ENCODE measurements at places on chromosomes 7 and 10.

DNA sequence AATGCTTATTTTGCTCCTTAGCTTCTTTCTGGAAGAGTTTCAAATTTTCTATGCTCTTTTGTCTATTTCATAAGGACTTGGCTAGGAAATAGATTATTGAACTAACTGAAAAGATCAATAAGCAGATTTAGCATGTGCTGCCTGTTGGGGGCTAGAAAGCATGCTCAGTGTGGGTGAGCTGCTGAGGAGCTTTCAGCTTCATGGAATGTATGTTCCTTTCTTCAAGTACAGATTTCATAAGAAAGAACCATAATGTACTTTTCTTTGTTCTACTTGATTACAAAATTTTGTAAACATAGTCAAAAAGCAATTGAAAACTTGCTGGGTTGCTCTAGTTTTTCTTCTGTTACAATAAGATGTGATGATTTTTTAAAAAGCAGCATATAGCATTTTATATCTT is 73.8 kb downstream of the TAF3 start:
- DNase-seq = no peak

GRCh38 chr7:121530227-121531174 is 134.4 kb upstream of the FAM3C start:
- DNase-seq = no peak

DNA sequence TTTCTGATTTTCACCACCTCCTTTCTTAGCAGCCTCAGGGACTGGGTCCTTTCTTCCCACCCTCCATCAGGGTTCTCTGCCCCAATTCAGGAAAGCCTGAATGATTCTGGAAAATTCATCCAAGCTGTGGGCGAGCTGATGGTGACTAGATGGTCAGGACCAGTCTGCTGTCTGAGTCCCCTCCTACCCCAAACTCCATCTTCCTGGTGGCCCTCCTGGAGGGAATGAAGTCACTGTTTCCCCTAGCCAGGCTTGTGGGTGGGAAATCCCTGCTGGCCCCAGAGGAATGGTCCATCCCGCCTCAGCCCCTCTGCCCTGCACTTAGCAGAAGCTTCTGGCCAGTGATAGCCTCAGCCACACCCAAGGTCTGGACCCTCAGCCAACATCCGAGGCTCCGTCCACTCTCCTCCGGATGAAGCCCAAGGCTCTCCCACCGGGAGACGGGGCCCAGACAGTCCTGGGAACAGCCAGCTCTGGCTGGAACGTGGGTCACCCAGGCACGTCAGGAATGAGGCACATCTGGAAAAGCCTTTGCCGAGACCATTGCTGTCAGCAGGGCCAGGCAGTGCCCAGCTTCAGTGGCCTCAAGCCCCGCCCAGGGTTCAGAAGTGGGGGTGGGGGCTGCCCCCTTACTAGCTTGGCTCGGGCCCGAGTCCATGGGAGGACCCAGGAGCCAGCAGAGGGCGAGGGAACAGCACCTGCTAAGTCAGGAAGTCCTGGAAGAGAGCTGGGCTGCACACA is 4.0 kb upstream of the AQP1 start:
- no peak for DNase-seq

- DNase-seq = no peak
These were observed 77.9 kb downstream of the AVL9 start for GRCh38 chr7:32573110-32573687.

- no peak for DNase-seq
These were observed 25.6 kb upstream of the PIK3CG start for GRCh38 chr7:106839511-106839910.

DNA sequence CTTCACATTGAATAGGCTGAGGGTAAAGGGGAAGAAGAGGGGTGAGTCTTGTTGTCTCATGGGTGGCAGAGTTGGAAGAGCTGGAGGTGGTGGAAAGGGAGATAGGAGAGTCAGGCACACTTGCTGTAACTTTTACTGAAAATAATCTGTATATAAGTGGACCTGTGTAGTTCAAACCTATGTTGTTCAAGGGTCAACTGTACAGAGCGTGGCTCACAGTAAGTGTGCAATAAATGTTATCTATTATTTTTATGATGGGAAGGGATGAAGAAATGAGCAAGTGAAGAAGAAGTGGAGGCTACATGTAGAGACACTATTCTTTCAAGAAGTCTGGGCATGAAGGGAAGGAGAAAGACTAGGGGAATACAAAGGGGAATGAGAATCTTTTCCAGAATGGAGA is 71.5 kb upstream of the FAM133B start:
- no peak for DNase-seq

GRCh38 chr7:91251877-91252276 is 12.4 kb upstream of the FZD1 start:
- DNase-seq = no peak

GRCh38 chr10:121998462-121998861 is 9.5 kb downstream of the TACC2 start:
- no peak for DNase-seq

GRCh38 chr7:157843336-157844140 is 506.7 kb downstream of the DNAJB6 start:
- DNase-seq = no peak

- no peak for DNase-seq
These were observed 76.5 kb downstream of the CHST15 start for GRCh38 chr10:124016804-124017375.

DNA sequence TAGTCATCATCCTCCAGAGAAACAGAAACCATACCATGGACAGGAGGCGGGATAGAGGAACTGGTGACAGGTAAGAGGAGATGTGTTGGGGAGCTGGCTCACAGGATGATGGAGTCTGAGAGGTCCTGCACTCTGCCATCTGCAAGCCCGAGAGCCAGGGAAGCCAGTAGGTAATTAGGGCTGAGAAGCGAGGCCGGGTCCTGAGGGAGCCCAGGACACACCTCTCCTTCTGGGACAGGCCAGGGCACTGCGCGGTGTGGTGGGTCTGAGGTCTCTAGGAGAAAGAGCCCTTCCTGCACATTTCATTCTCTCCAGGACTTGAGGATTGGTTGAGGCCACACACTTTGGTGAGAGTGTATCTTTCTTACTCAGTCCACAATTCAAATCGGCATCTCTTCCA is 415.5 kb downstream of the GLRX3 start:
- no peak for DNase-seq

DNA sequence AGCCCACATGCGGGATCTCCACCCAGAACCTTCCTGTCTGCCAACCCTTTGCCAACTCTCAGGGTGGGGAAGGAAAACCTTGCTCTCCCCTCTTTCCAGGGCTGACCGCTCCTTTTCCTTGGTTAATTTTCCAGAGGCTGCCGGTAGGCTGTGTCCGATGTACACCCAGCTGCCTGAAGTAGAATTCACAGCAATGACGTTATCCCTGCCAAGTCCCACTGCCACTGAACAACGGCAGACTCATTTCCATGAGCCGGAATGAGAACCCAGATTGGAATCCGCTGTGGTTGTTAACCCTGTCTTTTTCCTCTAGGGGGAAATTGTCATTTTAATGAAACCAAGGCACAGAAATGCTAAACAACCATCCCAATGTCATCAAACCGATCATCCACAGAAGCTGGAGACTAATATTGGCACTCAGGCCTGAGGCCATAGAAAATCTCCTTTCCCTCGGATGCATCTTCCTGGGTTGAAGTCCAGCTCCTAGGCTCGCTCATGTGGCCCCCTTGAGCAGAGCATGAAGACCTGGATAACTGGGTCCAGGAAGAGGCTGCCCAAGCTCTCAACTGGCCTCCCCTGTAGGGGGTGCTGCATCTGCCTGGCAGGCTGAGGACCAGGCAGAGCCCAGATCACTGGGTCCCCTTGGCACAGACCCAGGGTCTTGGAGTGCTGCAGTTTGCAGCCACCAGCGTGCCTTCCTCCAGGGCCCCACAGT is 30.4 kb downstream of the KLRG2 start:
- DNase-seq = no peak

DNA sequence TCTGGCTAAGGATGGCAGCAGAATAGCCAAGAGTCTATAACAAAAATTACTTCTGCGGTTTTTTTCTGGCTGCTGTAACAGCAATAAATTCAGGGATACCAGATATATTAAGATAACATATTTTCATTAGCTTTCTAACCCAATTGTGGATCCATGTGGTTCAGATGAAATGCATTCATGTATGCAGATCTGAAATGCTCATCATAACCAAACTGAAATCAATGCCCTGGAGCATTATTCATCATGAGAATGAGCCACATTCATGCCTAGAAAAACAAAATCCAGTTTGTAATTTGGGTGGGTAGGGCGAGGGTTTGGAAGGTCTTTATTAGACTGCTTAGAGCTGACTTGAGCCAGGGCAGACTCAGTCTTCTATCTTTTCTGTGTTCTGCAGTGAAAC is 69.8 kb upstream of the SEMA3A start:
- DNase-seq = no peak

DNA sequence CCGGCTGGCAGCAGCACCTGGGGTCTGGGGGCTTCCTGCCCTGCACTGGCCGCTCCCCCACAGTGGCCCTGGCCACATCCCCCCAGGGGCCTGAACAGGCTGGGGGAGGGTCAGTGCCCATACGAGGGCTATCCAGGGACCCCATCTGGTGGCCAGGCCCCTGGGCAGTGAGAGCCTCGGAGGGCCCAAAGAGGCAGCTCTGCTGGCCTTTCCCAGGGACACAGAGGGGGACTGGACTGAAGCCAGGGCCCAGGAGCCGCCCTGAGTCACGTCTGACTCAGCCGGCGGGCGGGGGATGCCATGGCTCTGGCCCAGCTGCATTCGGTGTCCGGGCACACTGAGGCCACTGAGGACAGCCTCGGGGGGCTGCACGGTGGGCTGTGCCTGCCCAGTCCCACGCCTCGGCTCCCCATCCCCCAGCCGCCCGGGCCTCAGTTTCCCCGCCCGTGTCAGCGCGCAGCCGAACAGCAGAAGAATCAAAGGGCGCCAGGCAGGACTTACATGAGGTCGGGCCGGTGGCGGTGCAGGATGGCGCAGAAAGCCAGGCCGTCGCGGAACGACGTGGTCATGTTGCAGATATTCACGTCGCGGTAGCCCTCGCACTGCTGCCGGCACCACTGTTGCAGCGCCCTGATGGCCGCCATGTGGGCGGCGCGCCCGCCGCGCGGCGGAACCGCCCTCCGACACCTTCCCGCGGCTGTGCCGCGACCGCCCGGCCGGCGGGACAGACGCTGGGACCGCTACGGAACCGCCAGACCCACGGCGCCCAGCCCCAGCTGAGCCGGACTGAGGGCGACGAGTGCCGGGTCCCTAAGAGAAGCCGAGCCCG is at the start of gene MICALL2:
MICALL2 (minus strand) TSS at position 788 of the 829 bp plus-strand sequence; CDS start at position 644, 144 bp downstream.
- peak; percentile 92 for DNase-seq

- DNase-seq = no peak
These were observed 135.7 kb downstream of the LCOR start for GRCh38 chr10:96967847-96968246.

Measured in osteocyte (in vitro differentiated cells).